ENCODE measurements at places on chromosomes 16 and 17.

- DNase-seq: no peak
Observed at GRCh38 chr16:47061204-47061603, 82.5 kb downstream of the NETO2 start.

GRCh38 chr16:12303653-12304052 lies 327.1 kb downstream of the SNX29 start:
- DNase-seq: peak; percentile 24

- DNase-seq: peak; percentile 80
Observed at GRCh38 chr17:57444682-57445450, 188.5 kb downstream of the MSI2 start.

- DNase-seq: no peak
Observed at GRCh38 chr16:3807425-3808123, 72.9 kb downstream of the CREBBP start.

- DNase-seq: no peak
Observed at GRCh38 chr16:4869147-4869805, 22.0 kb downstream of the UBN1 start.

- peak; percentile 49 for DNase-seq
Observed at GRCh38 chr16:88449267-88449561, 3.9 kb upstream of the ZFPM1 start.

All from hematopoietic multipotent progenitor cell treated with erythropoietin and hydrocortisone succinate and interleukin-3 and kit ligand, for 4 days (in vitro differentiated cells).